NCI-H82 (cell line): ENCODE measurements at places on chromosomes 1 and 21.

DNA sequence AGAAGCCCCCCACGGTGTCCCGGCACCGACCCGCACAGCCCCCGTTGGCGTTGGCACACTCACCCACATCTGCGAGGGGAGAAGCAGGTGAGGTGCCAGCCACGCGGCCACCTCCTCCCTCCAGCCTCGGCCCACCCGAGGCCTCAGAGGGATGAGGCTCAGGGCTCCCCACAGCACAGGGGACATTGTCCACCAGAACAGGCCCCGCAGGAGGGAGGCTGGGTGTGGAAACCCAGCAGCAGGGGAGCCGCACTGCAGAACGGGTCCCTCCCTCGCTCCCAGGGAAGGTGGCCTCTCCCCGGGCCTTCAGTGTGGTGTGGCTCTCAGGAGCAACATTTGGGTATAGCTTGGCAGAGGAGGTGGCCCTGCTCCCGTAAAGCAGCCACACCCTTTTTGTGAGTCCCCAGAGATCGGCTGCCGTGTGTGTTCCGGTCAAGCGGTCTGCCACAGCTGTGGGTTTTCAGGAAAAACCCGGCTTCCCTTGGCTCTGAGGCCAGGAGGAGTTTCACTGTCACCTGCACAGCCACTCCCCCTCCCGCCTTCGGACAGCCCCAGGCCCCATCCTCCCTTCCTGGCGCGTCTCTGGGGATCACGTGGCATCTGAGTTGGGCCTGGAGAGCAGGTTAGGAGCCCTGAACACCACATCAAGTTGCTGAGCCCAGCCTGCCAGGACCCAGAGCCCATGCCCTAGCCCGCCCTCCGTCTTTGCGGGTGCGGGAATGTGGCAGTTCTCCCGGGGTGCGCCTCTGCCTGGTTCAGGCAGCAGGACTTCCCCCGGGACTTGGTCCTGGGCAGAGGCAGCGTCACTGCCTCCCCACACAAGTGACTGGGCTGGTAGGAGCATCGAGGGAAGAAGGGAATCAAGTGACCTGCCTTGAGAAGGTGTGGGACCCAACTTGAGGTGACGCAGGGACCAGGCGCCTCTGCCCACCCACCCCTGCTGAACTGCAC is 64.0 kb downstream of the MEGF6 start:
- no peak for DNase-seq

DNA sequence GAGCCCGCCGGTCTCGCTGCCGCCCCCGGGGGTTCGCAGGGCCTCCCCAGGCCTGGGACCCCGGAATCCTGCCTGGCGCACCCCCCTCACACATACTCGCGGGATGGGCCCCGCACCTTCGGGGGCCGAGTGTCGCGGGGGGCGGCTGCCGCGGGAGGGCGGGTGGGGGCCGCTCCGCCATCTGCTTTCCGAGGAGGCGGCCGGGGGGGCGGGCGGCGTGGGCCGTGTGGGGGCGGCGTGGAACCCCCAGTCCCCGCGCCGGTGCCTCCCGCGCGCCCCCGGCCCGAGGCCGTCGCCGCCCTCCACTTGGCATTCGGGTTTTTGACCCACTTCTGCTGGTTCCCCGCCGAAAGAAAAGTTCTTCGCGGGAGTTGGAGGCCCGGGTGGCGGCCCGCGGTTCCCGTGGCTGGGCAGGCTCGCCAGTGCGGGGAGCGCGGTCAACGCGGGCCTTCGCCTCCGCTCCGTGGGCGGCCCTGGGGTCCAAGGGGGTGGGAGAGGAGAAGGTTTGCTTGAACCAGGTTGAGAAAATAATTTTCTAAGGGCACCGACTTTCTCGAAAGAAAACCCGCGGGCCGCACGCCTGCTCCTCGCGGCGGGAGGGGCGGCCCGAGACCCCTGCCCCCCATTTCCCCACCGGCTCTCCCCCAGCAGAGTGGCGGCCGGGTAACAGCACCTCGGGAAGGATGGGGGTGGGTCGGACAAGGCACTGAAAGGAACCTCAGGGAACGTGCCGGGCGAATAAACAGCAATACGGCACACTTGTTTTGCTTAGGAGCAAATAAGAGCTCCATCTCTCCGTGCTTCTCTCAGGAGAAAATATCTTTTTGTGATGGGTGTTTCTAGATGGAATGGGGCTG is 1.6 kb downstream of the PHF13 start:
- no peak for DNase-seq

- no peak for DNase-seq
These were observed 24.9 kb upstream of the SCAF4 start for GRCh38 chr21:31756787-31757186.

DNA sequence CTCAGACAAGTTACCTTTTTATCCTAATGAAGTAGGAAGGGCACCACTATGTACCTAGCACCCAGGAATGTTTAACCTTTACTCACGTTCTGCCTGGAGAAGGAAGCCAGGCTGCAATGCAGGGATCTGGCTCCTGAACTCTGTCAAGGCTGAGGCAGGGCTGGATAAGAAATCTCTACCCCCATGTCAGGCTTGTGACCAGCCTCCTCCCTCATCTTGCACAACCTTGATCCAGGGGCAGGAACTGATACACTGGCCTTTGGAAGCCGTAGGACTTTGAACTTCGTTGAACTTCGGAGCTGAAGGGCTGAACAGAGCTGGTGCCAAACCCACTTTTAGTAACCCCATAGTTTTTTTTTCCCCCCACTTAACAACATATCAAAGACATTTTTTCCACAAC is 8.0 kb upstream of the AKR1A1 start:
- DNase-seq = no peak

GRCh38 chr1:91791691-91792488 is 94.1 kb downstream of the TGFBR3 start:
- DNase-seq = no peak

DNA sequence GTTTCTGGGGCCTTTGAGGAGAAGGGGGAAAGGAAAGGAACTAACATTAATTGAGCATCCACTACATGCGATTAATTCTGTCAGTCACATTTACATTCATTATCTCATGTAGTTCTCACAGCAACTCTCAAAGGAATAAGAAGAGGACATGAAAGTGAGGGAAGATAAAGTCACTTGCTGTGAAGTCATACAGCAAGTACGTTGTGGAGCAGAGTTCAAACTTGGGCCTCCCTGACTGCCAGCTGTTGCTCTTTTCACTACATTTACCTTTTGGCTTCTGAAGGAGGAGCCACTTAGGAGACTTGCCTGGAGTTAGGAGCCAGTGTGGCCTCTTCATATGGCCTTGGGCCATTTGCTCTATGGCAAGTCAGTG is 6.2 kb downstream of the ZNF691 start:
- peak; percentile 24 for DNase-seq

DNA sequence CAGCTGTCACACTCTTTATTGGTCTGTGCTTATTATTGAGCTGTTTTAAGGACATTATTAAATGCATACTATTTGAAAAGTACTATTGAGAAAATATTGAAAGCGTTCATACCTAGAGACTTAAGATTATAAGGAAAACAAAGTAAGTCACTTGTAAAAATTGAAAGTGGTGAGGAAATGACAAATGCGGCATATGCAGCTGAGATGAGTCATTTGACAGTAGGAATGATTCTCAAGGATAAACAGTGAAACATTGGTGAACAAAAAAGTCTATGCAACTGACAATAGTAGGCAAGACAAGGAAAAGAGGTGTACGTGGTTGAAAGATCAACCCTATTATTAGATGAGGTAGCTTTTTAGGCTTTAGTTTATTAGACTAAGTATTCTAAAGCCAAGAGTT is 82.6 kb upstream of the MAP10 start:
- no peak for DNase-seq

- peak; percentile 67 for DNase-seq
These were observed 227.2 kb downstream of the OLFM3 start for GRCh38 chr1:101769520-101769919.

- no peak for DNase-seq
These were observed 4.3 kb downstream of the S100A10 start for GRCh38 chr1:151989211-151989862.

- peak; percentile 42 for DNase-seq
These were observed 920 bp downstream of the MTHFR start for GRCh38 chr1:11804666-11805421.

DNA sequence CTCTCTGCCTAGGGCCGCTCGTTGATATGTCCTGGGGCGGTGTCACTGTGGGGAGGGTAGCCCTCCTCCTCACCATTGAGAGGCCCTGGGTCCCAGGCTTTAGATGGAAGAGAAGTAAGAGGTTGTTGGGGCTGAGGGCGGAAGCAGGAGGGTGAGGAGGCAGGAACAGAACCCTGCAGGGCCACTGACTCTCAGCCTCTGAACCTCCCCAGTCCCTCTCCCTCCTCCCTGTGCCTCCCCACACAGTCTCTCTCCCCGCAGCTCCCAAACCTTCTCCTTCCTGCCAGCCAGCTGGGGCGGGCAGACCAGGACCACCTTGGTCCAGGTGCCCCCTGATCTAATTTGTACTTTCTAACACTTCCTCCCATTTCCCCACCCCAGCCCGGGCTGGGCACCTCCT is 14.3 kb upstream of the FAM131C start:
- no peak for DNase-seq

GRCh38 chr1:43174873-43175272 is 2.7 kb downstream of the CFAP57 start:
- DNase-seq = no peak

GRCh38 chr1:36703526-36704208 is 221.0 kb upstream of the CSF3R start:
- DNase-seq = peak; percentile 96

- no peak for DNase-seq
These were observed 986 bp upstream of the RNF186 start for GRCh38 chr1:19815801-19816736.

- DNase-seq = peak; percentile 51
These were observed 73.5 kb downstream of the SGIP1 start for GRCh38 chr1:66607458-66607857.

GRCh38 chr1:212542761-212543187 is 65.8 kb upstream of the ATF3 start:
- no peak for DNase-seq

DNA sequence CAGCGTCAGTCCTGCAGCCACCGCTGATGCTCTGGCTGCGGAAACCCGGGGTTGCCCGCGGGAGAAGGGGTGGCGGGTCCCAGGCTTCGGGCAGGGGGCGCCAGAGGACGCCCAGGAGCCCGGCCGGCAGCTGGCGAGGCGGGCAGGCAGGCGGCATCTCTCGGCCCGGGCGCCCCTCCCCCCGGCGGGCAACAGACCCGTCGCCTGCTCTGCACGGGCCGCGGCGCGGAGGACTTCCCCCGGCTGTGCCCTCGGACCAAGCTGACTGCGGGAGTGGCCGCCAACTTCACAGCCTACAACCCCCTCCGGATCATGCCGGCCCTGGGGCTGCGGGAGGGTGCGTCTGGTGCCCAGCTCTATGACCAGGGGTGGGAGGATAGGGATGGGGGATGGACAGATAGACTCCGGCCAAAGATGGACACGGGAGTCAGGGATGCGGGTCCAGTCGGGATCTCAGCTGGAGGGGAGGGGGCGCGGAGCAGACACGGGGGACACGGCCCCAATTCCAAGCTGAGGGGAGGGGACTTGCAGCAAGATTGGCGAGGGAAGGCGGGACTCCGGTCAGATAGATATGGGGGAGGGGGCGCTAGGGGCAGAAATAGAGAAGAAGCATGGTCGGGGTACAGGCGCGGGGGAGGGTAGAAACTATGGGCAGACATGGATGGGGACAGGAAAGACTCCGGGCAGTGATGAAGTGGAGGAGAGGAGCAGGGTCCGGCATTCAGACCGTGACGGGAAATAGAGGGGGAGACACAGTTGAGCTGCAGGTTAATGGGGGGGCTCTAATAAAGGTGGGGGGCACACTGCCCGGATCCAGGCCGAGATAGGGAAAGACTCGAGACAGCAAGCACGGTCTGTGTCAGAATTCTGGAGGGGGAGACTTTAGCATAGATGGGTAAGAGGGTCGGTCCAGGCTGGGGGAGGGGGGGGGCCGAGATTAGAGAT is 1.1 kb downstream of the ADGRB2 start:
- DNase-seq = peak; percentile 93
